ENCODE measurements at places on chromosomes 6 and 20. TPM values are rescaled to one million over a fixed set of nuclear protein-coding genes. Genes with fewer than 3 reads are reported as not detected.

GRCh38 chr6:5103250-5103649 lies 18.1 kb downstream of the PPP1R3G start:
- no peaks in the 10 kb centered on the region for H3K36me3 ChIP-seq
- no peak overlapping the region for H3K4me3 ChIP-seq
- H3K27me3 ChIP-seq = no peaks in the 10 kb centered on the region
- H3K4me1 ChIP-seq = no peaks in the 10 kb centered on the region
- no peak overlapping the region for H3K27ac ChIP-seq

Gene RFX6
- total RNA-seq = 6.8 TPM

DNA sequence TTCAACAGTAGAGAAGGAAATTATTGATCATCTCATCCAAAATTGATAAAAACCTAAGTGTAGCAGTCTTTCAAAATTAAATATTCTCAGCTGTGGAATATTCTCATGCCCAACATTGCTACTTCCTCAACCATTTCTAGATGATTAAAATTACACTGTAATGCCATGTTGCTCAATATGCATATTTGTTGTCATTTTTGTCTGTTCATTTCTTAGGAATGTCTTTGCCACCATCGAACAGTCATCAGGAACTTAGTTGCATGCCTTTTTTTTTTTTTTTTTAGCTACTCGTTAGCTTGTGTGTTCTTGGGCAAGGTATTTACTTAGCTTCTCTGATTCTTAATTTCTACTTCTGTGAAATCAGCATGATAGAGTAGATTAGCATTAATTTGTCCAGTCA lies 188.6 kb downstream of the DTNBP1 start:
- peaks cover 3% of the 10 kb centered on the region for H3K4me1 ChIP-seq
- no peaks in the 10 kb centered on the region for H3K36me3 ChIP-seq
- no peak overlapping the region for H3K27ac ChIP-seq
- no peak for DNase-seq
- H3K4me3 ChIP-seq = no peak overlapping the region

Gene MUC21
- not detected for total RNA-seq

GRCh38 chr6:35191889-35192288 lies 21.9 kb upstream of the SCUBE3 start:
- no peaks in the 10 kb centered on the region for H3K36me3 ChIP-seq
- no peak overlapping the region for H3K4me3 ChIP-seq
- no peaks in the 10 kb centered on the region for H3K27me3 ChIP-seq
- DNase-seq = no peak
- H3K4me1 ChIP-seq = no peaks in the 10 kb centered on the region
- no peak overlapping the region for H3K27ac ChIP-seq

DNA sequence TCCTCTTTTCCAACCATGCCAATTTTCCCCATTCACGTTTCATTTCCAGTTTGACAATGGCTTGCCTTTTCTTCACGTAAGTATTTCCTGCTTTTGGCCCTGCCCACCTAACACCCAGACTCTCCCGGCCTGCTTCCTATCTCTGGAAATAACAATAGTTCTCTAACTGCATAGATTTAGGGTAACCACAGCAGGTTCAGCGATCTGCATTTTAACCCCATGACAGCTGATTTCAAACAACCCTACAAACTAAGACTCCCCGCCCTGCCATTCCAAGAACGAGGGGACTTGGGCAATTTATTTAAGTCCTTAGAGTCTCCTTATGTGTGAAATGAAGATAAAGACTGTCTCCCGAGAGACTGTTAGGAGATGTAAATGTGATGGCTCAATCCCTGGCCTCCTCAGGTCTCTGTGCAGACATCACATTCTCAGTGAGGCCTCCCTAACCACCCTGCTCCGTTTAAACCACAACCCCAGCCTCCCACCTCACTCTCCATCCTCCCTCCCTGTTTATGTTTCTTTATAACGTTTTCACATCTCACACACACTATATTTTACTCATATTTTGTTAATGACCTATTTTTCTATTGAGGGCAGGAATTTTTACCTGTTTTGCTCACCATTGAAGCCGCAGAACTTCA lies 134.8 kb downstream of the GJA10 start:
- no peaks in the 10 kb centered on the region for H3K36me3 ChIP-seq
- DNase-seq = no peak
- H3K27ac ChIP-seq = no peak overlapping the region
- H3K27me3 ChIP-seq = no peaks in the 10 kb centered on the region

DNA sequence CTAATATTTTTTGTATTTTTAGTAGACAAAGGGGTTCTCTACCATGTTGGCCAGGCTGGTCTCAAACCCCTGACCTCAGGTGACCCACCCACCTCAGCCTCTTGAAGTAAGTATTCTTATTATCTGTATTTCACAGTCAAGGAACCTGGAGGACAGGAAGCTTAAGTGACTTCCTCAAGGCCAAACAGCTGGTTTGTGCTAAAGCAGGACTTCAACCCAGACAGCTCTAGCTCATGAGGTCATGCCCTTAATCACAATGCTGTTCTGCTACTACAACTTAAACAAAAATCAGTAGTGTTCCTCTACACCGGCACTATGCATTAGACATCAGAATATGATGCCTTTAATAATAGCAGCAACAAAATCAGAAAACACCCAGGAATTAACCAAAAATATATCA lies 168.9 kb downstream of the ADGB start:
- no peak overlapping the region for H3K4me3 ChIP-seq
- H3K36me3 ChIP-seq = no peaks in the 10 kb centered on the region
- H3K27me3 ChIP-seq = no peaks in the 10 kb centered on the region
- H3K27ac ChIP-seq = no peak overlapping the region

DNA sequence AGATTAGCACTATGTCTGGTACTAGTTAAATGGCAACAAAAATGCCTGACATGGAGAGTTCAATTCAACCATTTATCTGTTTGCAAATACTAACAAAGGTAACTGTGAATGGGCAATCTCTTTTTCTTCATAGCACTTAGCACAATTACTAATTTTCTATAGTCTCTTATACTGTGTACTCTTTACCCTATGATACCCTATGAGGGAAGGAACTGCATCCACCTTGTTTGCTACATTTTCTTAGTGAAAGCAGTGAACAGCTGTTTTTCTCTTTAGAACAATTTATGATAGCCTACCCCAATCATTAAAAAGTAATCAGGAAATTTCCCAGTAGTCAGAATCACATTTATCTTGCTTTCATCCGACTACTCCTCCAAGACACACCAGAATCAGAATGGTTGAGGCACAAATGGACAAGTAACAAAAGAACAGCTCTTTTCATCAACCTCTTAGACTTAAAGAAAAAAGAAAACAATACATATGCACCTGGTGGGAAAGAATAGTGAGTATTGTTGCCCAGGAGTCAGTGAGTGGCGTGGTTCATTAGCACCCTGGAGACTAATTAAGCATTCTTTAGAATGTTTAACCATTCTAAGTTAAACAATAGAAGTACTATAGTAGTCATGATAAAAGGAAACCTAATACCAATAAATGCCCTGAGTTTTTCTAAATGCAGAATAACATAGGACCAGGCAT lies 16.7 kb downstream of the ZNF292 start:
- no peak overlapping the region for H3K4me3 ChIP-seq
- DNase-seq = no peak
- no peaks in the 10 kb centered on the region for H3K27me3 ChIP-seq
- H3K4me1 ChIP-seq = no peaks in the 10 kb centered on the region

DNA sequence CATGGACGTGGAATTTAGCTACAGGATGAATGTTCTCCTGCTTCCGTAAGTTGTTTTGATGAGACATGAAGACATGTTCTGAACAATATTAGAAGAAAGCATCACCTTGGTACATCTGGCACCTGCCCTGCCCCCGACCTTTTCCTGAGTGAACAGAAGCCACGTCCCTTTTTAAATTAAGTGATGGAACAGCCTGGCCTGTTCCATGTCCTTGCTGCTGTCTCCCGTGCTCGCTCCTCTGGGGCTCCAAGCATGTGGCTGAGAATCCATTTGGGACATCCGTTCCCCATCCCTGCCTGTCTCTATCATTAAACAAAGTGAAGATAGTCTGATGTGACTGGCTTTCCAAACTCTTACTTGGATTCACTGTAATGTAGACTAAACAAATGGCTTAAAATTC lies 36.4 kb downstream of the ERMARD start:
- H3K4me1 ChIP-seq = peaks cover 14% of the 10 kb centered on the region
- no peak for DNase-seq
- no peak overlapping the region for H3K4me3 ChIP-seq
- no peaks in the 10 kb centered on the region for H3K27me3 ChIP-seq
- H3K36me3 ChIP-seq = no peaks in the 10 kb centered on the region
- H3K27ac ChIP-seq = no peak overlapping the region

DNA sequence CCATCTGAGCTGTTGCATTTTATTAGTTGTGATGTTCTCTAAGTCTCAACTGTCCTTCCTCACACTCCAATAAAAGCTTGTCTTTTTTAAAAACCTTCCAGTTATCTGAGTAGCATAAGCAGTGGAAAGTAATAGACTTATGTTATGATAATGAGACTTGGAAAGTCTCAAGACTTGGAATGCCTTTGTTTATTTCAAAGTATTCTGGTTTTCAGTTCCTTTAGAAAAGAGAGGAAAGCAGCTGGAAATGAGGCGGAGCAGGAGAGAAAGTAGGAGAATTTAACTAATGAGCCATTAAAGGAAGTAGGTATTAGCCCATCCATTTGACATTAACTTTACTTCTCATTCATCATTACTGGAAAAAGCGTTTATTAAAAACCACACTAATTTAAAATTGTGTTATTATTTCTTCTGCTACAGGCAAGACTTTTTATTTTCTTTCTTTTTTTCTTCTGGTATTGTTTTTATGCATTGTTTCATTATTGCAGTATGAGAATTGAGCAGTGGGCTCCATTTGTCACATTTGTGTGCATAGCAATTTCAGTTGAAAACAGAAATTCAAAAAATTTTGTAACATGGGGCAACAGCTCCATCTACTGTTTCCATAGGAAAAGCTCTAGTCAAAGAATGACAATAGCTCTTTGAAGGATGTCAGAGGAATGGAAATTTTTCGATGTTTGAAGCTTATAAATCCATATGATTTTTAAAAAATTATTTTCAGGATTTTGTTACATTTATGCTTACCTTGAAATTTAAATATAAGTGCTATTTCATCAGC lies 194.8 kb downstream of the COL9A1 start:
- no peaks in the 10 kb centered on the region for H3K27me3 ChIP-seq
- H3K27ac ChIP-seq = peak overlapping the region; percentile 6
- no peaks in the 10 kb centered on the region for H3K4me1 ChIP-seq
- no peak overlapping the region for H3K4me3 ChIP-seq
- no peaks in the 10 kb centered on the region for H3K36me3 ChIP-seq
- DNase-seq = peak; percentile 49

Gene UST
- total RNA-seq = 11.7 TPM

Gene HLA-DPA1
- total RNA-seq = 2.6 TPM

DNA sequence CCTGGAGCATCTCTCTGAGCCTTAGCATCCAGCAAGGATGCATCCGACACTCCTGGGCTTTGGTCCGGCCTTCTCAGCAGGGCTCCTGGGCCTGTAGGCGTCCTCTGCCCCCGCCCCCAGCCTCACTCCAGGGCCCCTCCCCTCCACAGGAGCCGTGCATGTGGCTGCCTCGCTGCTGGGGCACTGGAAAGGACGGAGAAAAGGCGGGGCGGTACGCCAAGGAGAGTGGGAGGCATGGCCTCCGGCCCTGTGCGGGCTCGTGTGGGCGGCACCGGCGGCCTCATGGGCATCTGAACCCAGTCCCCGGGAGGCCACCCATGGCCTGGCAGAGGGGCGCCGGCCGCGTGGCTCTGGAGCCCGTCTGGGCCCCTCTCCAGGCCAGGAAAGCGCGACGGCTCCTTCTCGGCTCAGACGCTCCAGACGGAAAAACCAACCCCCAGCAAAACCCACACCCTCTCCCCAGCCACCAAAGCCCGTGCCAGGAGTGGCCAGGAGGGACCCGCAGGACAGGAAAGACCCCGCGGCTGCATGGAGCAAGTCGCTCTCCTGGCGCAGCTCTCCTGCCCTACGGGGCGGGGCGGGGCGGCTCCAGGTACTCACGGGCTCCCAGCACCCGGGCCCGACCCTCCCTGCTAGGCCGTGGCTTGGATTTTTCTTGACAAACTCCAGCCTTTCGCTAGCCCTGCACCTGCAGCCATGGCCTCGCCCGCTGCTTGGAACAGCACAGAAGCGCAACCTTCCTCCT lies 419.9 kb downstream of the QKI start:
- no peaks in the 10 kb centered on the region for H3K4me1 ChIP-seq
- H3K4me3 ChIP-seq = no peak overlapping the region
- H3K27ac ChIP-seq = no peak overlapping the region

GRCh38 chr6:160955508-160956295 lies 35.9 kb upstream of the MAP3K4 start:
- no peak overlapping the region for H3K4me3 ChIP-seq
- no peak overlapping the region for H3K27ac ChIP-seq
- H3K36me3 ChIP-seq = no peaks in the 10 kb centered on the region
- no peaks in the 10 kb centered on the region for H3K4me1 ChIP-seq
- DNase-seq = no peak

DNA sequence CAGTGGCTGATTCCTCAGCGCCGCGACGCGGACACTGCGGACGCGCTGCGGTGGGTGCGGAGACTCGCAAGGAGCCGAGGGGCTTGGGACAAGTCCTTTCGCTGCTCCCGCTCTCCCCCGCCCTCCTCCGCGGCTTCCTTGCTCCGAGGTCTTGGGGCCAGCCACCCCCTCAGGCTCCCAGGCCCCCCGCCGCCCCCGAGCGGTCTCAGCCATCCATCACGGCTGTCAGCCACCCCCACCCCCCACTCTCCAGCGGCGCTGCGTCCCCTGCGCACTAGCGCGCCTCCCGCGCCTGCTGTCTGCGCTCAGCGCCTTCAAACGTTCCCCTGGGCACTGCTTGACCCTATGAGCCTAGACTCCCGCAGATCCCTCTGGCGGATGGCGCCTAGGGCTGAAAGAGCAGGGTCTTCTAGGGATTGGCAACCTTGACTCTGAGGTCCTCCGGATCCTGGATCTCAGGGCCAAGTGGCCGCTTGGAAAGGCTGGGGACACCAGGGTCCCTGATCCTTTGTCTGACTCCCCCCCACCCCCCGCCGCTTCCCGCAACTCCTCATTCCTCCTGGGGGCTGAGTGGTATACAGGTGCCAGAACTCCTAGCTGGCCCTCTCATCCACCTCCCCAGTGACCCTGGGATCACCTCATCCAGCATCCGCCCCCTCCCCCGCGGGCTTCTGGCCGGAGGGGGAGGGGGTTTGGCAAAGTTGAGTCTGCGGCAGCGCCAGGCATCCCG lies 1.4 kb downstream of the SLC12A5 start:
- H3K4me1 ChIP-seq = no peaks in the 10 kb centered on the region
- no peak overlapping the region for H3K27ac ChIP-seq
- H3K4me3 ChIP-seq = no peak overlapping the region
- H3K27me3 ChIP-seq = peaks cover 84% of the 10 kb centered on the region
- no peak for DNase-seq

GRCh38 chr6:163863565-163863964 lies 449.0 kb downstream of the QKI start:
- H3K4me3 ChIP-seq = no peak overlapping the region
- DNase-seq = no peak
- H3K36me3 ChIP-seq = no peaks in the 10 kb centered on the region
- no peaks in the 10 kb centered on the region for H3K4me1 ChIP-seq
- peaks cover 4% of the 10 kb centered on the region for H3K27me3 ChIP-seq

GRCh38 chr20:41175727-41176330 lies 38.5 kb downstream of the PLCG1 start:
- DNase-seq = no peak
- H3K27ac ChIP-seq = no peak overlapping the region
- H3K27me3 ChIP-seq = no peaks in the 10 kb centered on the region
- H3K36me3 ChIP-seq = no peaks in the 10 kb centered on the region
- H3K4me3 ChIP-seq = no peak overlapping the region

Gene GHRH
- not detected for total RNA-seq

Gene MUC22
- 0.03 TPM for total RNA-seq

- H3K4me3 ChIP-seq = no peak overlapping the region
- no peak for DNase-seq
- no peaks in the 10 kb centered on the region for H3K27me3 ChIP-seq
- H3K27ac ChIP-seq = no peak overlapping the region
- no peaks in the 10 kb centered on the region for H3K36me3 ChIP-seq
- H3K4me1 ChIP-seq = no peaks in the 10 kb centered on the region
Measured at GRCh38 chr20:24959591-24960301, 10.7 kb downstream of the CST7 start.

Data from hepatocyte (in vitro differentiated cells).